ENCODE measurements at places on chromosomes 7 and 10.

GRCh38 chr7:140417456-140418155 lies 13.7 kb downstream of the RAB19 start:
- no peak for DNase-seq

DNA sequence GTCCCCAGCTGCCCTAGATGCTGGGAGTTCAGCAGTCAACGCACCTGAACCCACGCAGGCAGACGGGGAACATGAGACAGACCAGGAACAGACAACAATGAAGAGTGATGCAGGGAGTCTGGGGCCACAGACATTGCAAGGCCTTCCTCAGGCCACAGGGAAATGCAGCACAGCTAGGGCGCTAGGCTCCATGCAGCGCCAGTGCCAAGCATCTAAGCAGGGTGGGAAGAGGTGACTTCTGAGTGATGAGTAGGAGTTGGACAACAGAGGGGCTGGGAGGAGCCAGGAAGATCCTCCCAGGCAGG lies 7.7 kb upstream of the RET start:
- DNase-seq = no peak

DNA sequence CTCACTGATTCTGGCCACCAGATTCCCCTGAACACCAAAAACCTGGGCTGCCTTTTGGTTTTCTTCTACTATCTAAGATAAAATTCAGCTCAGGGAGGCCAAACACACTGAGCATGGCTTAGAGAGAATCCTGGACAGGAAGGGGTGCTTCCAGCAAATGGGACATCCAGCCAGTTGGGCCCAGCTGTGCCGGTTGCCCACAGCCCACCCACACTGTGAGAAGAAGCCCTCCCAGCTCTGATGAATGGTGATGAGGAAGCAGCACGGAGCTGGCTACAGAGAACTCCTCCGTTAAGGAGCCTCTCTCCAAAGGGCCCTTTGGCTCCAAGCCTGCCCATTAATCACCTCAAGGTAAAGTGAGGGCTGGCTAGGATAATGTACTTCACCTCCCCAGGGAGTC lies 15.9 kb downstream of the LRRC18 start:
- no peak for DNase-seq

- DNase-seq = no peak
Measured at GRCh38 chr7:68158686-68159295, 1162.2 kb downstream of the TYW1 start.

GRCh38 chr10:69503001-69503895 lies 52.0 kb downstream of the TSPAN15 start:
- no peak for DNase-seq

- no peak for DNase-seq
Measured at GRCh38 chr7:122133477-122133876, 10.6 kb downstream of the AASS start.

DNA sequence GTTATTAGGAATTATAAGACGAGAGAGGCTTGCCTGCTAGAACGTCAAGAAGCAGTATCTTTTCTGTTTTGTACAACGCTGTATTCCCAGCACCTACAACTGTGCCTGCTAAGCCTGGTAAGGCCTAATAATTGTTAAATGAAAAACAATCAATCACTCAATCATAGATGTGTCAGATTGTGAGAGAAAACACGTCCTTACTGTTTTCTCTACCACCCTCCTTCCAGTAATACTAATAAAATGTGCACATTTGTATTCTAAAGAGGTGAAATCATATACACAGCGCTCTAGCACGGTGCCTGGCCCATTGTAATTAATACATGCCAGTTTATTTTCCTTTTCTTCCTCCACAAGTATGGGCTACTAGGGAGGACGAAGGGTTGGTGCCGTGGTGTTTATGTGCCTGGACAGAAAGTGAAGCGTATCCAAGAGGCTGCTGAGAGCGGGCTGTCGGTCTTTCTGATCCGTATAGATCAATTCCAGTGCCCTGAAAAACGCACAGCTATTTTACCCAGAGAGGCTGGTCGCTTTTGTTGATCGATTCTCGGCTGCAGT lies 1.5 kb upstream of the AUTS2 start:
- no peak for DNase-seq

DNA sequence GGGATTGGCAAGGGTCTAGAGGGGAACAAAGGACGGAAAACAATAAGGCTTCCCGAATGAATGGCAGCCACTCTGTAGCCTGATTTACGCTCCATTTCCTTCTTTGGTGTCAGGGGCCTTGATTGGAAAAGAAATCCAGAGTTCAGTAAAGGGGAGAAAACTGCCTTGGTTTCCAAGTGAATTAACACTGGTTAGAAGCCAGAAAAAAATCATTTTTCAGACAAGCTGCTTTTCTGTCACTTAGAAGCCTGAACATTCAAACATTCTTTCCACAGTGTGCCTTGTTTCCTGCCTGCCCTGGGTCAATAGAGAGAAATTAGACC lies 283 bp upstream of the TRDMT1 start:
- no peak for DNase-seq

DNA sequence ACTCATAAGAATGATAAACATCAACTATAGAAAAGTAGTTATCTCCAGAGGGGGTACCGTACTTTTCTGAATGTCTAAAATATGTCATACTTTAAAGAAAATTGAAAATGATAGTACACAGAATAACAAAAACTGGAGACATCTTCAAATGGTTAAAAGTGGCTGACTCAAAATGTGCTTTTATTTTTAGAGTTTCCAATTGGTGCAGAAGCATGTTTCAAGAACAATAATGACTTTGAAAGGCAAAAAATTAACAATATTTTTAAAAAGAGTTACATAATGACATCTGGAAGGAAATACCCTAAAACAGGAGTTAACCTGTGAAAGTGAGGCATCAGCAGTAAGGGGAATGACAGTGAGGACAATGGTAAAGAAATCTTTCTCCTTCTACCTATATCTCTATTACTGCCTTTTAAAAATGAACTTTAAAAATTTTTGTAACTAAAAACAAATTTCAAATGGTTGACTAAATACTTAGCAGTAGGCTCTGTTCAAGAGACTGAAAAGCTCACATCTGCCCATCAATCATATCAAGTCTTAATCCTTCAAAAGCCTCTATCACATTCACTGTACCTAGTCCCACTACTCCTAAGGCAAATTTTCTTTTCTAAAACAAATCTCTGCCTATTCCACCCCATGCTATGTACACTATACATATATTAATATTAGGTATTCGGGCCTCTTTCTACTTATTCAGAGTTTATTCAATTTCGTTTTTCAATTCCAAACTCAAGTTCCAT lies 3.0 kb downstream of the ASZ1 start:
- no peak for DNase-seq

GRCh38 chr10:11146402-11147171 lies 128.9 kb downstream of the CELF2 start:
- DNase-seq = no peak

DNA sequence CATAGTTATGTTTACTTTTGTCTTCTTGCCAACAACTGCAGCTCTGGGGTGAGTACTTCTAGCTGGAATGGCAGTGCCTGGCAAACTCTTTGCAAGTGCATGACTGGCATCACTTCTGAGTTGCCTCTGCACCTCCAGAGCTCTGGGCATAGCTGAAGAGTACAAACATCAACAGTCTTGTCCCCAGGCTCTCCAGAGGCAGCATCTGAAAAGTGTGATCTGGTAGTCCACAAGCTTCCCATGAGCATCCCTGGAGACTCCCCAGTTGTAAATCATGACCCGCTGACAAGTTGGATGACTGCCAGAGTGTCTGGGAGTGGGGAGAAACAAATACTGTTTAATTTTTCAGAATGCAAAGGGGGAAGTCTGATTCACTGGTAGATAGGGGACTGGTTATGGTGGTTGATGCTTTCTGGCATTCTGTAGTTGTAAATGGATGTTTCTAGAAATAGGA lies 138.9 kb upstream of the CDK13 start:
- peak; percentile 11 for DNase-seq

GRCh38 chr10:35415505-35415904 lies 79.2 kb downstream of the CCNY start:
- DNase-seq = no peak

- no peak for DNase-seq
Measured at GRCh38 chr7:100545360-100546128, 6.5 kb downstream of the AGFG2 start.

GRCh38 chr10:69632516-69633199 lies 2.6 kb downstream of the FAM241B start:
- DNase-seq = no peak

- DNase-seq = no peak
Measured at GRCh38 chr10:48193556-48193955, 80.9 kb downstream of the FRMPD2 start.

DNA sequence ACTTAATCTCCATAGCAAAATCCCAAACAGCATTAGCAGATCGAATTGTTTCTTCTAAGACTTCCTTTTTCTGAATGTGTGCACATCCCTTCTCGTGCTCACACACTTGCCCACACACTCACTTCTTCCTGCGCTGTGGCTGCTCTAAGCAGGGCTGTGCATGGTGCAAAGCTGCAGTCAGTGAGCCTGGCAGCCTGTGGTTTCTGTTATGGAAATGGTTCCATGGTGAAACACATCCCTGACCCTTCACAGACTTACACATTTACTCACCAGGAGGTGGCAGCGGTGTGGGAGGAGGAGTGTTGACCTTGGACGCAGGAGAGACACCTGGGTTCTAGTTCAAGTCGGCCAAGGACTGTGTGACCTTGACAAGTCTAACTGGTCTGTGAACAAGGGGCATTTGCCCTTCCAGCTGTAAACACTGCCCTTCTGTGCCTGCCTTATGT lies 24.9 kb downstream of the MTURN start:
- DNase-seq = no peak

GRCh38 chr10:120077707-120078492 lies 185.4 kb downstream of the SEC23IP start:
- DNase-seq = no peak

GRCh38 chr10:28959850-28960501 lies 282.7 kb downstream of the BAMBI start:
- DNase-seq = no peak

DNA sequence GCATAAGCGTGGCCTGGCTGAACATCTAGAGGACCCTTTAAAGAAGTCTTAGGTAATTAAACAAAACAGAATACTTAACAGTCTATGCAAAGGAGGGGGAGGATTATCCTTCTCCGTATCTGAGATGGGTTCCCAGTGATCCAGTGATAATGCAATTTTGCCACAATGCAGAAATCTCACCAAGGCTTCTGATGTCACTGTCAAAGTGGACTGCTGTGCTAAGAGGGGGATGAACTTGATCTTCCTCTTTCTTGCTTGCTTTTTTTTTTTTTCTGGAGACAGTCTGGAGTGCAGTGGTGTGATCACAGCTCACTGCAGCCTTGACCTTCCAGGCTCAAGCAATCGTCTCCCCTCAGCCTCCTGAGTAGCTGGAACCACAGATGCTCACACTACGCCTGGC lies 30.8 kb downstream of the GATA3 start:
- no peak for DNase-seq

GRCh38 chr10:119656760-119657159 lies 5.6 kb downstream of the BAG3 start:
- DNase-seq = no peak

- DNase-seq = no peak
Measured at GRCh38 chr10:34454590-34455261, 360.4 kb downstream of the PARD3 start.

- no peak for DNase-seq
Measured at GRCh38 chr10:47016564-47016963, 105.3 kb downstream of the PTPN20 start.

GRCh38 chr7:24580283-24580946 lies 7.2 kb downstream of the PALS2 start:
- no peak for DNase-seq

DNA sequence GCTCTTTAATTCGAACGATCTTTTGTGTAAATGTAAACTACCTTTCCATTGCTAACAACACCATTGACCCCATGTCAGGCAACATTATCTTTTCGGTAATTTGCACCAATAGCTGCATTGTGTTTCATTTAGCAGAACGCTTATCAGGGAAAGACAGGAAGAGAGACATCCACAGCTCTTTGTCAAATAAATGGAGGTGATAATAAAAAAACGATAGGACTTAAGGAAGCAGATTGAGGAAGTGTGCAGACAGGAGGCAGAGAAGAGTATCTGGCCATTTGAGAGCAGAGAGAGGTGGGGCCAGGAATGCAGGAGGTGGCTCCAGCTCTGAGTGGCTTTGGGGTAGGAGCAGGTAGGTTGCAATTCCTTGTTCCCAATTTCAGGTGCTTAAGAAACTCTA lies 37.5 kb upstream of the ADARB2 start:
- no peak for DNase-seq

GRCh38 chr10:95850791-95851190 lies 57.0 kb upstream of the CC2D2B start:
- no peak for DNase-seq

DNA sequence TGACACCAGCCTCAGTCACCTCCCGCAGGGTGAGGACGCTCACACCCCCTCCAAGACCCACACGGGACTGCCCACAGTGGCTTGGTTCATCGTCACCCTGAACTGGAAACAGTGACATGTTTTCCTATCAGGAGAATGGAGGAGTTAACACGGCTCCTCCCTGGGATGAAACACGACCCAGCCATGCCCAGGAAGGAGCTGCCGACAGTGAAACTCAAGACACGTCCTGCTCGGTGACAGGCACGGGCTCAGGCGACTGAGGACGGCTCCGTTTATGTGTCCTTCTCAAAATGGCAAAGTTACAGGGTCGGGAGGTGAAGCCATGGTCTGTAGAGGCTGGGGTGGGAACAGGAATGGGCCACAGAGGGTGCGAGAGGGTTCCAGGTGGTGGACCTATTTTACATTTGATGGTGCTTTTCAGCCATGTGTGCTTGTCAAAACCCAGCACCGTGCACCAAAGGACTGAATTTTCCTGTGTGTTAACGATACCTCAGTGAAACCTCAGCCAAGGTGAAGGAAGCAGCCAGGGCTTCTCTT lies 272.4 kb downstream of the ADARB2 start:
- peak; percentile 60 for DNase-seq

- no peak for DNase-seq
Measured at GRCh38 chr10:101969412-101969922, 86.5 kb downstream of the ARMH3 start.

DNA sequence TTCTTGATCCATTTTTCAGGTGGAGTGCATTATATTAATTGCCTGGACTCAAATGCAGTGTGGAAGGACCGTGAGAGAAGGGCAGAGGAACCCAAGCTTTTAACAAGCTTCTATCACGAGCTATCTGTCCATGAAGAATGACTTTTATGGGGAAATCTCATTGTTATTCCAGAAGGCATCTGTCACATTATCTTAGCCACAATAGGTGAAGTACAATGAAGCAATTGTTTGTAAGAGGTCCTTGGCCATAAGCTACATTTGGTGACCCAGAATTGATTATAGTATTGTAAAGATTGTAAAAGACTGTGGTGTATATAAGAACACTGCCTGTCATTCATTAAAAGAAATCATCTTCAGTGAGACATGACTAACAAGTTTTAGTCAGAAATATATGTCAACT lies 58.6 kb upstream of the RELN start:
- DNase-seq = no peak

GRCh38 chr10:95728526-95728925 lies 27.4 kb upstream of the ENTPD1 start:
- DNase-seq = no peak

GRCh38 chr7:126780993-126781392 lies 471.7 kb downstream of the GRM8 start:
- no peak for DNase-seq

DNA sequence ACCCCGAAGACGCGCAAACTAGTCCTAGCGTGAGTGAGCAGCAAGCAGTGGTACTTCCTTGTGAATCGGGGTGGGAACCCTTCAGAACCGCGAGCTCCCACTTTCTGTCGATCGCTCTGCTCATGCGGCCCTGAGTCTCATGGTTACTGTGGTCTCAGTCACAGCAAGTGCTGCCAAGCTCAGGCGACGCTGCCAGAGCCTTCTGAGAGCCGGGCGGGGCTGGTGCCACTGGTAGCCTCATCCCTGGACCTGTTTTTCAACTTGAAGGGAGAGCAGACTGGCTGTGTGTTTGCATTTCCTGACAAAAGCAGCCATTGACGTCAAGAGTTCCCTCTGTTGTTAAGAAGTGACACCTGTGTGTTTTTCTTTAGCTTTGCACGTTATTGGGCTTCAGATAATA lies 32.9 kb upstream of the BHLHA15 start:
- DNase-seq = no peak

Data from left renal cortex interstitium (tissue), 4 donors.